Vagina (tissue), 2 donors: ENCODE measurements at places on chromosomes 12 and 14.

- DNase-seq = no peak
These were observed 4.5 kb downstream of the TMEM117 start for GRCh38 chr12:43840338-43840737.

DNA sequence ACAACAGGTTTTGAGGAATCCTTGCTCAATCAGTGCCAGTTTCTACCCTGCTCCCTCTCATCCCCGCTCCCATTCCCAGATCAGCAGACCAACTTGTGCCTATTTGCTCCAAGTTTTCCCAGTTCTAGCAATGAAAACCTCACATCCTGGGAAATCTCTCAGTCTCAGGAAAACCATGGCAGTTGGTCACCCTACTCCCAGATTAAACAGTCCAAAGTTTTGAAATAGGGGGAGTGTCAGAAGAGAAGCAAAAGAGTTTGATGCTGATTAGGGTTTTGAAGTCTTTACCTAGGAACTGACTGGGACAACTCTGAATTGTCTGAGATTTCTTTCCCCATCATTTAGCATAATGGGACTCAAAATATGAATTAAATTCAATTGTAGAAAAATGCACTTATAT, 95.8 kb upstream of the ARID2 start:
- no peak for DNase-seq

GRCh38 chr14:56676042-56676441, 96.4 kb downstream of the TMEM260 start:
- DNase-seq = no peak

- DNase-seq = no peak
These were observed 9.6 kb downstream of the SUSD6 start for GRCh38 chr14:69620981-69621380.

- DNase-seq = no peak
These were observed 122.0 kb downstream of the PCNX1 start for GRCh38 chr14:71029236-71029781.

- no peak for DNase-seq
These were observed 6.4 kb upstream of the CD27 start for GRCh38 chr12:6438345-6438744.

- no peak for DNase-seq
These were observed 128.0 kb downstream of the NUAK1 start for GRCh38 chr12:106010741-106011140.

DNA sequence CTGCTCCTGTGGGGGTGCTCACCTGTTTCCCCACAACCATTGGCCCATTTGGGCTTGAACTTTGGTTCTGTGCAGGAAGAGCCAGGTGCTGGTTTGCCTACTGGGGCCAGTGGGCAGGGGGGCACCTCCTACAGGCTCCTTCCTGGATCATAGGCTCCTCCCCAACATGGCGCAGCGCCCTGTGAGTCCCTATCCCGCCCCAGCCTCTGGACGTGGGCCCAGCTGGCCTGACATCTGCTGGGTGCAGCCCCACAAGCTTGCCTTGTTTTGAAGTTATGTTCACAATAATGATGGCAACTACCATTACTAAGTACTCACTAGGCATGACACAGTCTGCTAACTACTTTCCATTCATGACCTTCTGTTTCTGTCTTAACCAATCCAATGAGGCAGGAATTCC, 147.8 kb downstream of the RBM19 start:
- DNase-seq = no peak

DNA sequence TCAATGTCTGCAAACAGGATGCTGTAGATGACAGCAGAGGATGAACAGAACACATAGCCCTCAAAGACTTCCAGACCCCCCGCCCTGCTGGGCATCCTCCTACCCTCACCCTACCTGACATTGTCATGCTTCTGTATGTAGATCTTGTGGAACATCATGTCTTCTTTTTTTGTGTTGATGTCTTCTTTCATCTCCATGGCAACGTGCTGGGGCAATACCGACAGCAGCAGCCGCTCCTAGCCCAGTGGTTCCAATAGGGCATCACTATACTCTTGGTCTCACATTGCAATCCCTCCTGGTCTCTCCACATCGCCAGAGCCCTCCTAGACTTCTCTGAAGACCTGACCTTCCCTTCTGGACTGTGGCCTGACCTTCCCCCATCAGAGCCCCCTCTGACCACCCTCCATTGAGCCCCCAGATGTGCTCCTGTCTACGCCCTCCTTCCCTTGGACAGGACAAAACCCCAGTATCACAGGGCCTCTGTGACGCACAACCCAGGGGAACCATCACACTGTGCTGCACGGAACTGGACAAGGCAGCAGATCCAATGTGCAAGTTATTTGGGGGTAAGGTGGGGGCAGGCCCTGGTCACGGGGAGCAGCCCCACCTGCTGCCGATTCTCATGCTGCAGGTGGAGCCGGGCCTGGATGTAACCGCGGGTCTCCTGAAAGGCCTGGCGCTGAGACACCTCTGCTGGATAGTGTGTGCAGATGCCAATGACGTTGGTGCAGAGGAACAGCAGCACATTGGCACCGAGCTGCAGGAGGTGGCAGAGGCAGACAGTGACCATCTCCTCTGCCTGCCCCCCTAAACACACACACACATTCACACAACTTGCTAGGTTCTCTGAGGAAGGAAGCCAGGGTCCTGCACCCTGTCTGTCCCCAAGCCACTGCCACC, 11.1 kb downstream of the ADCY6 start:
- DNase-seq = no peak

- no peak for DNase-seq
These were observed 30.6 kb upstream of the TUBA1A start for GRCh38 chr12:49219417-49220026.

DNA sequence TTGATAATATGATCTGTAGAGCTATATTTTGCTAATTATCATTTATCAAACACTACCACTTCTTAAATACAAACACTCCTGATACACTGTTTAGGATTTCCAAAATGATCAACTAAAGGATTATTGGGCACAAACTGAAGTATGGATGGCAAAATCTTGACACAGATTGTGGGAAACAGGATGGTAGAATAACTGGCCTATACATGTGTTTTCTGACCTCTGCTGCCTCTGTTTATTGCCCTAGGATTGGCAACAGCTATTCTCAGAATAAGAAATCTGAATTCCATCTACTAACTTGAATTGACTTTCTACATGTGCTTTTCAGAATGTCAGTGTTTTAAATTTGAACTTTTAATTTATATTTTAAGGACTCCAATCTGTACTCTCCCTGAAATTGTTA, 209.1 kb downstream of the MED13L start:
- no peak for DNase-seq

DNA sequence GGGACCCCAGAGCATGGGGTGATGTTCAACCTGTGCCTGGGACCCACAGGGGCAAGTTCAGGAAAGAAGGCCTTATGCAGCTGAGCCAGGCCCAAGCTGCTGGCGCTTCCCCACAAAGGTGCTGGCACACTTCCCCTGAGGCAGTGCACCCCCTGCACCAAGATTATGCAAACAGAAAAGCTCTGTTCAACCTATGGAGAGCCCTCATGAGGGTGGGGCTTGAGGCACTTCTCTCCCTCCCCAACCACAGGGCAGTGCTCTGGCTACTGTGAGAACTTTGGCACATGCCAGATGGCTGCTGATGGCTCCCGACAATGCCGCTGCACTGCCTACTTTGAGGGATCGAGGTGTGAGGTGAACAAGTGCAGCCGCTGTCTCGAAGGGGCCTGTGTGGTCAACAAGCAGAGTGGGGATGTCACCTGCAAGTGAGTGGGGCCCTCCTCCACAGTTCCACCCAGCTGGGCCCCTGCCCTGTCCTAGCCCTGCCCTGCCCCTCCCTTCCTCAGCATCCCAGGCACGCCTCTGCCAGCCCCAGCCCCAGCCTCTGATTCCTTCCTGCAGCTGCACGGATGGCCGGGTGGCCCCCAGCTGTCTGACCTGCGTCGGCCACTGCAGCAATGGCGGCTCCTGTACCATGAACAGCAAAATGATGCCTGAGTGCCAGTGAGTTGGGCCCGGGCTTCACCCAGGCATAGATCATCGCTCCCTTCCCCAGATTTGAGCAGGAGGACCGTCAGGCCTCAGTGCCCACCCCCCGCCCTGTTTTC, 5.5 kb upstream of the NXPH4 start:
- DNase-seq = no peak

GRCh38 chr14:106037380-106037779, 511.0 kb downstream of the TMEM121 start:
- DNase-seq = no peak

GRCh38 chr12:92446083-92446460, 256.7 kb upstream of the PLEKHG7 start:
- no peak for DNase-seq

DNA sequence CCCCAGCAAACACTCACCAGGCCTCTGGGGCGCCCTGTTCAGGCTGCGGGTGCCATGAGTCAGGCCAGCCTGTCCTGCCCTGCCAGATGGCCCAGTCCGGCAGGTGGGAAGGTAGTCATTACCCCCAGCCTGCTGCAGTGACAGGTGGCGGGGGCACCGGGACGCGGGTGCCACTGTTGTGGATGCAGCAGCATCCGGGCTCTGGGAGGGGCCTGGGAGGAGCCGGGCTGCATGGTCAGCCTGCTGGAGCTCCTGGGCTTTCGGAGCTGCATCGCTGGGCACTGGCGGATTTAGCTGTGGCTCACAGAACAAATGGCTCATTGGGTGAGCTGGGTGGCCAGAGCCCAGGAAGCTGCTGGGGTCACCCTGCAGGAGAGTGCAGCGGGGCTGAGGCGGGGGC, 13.5 kb downstream of the CEP170B start:
- DNase-seq = no peak

GRCh38 chr14:75753696-75754095, 92.7 kb downstream of the TTLL5 start:
- DNase-seq = no peak

DNA sequence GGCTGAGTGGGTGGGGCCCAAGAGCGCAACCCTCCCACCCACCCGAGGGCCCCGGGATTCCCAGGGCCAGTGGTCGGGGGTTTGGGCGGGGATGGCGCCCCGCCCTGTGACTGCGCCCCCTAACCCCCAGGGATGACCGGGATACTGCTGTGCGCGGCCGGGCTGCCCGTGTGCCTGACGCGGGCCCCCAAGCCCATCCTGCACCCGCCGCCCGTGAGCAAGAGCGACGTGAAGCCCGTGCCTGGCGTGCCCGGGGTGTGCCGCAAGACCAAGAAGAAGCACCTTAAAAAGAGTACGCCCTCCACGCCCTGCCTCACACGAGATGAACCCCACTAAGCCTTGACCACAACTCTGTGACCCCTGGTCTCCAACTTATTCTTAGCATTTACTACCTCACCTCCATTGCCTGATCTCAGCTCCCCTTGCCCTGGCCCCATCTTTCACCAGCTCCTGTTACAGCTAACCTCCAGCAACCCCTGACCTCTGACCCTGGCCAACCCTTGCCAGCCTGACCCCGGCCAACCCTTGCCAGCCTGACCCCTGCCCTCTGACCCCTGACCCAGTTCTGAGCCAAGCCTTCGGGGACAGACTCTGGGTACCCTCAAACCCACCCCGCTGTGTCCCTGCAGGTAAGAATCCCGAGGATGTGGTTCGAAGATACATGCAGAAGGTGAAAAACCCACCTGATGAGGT, 37.0 kb downstream of the DTX1 start:
- DNase-seq = no peak

DNA sequence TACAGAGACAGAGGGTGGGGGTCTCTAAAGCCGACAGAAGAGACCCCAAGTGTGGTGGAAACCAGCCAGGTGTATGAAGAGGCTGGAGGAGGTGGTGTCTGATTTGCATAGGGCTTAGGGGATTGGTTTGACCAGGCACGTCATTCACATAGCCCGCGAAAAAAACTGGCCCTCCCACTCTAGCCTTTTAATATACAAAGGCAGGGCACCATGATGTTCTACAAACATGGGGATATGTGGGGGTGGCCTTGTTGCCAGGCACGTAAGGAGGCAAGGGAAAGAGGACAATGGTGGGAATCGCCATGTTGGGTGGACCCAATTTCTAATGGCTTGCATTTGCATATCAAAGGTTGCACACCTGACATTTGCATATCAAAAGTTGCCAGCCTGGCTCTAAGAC, 13.2 kb downstream of the LALBA start:
- DNase-seq = no peak

GRCh38 chr14:50792051-50792477, 38.9 kb downstream of the NIN start:
- DNase-seq = no peak

DNA sequence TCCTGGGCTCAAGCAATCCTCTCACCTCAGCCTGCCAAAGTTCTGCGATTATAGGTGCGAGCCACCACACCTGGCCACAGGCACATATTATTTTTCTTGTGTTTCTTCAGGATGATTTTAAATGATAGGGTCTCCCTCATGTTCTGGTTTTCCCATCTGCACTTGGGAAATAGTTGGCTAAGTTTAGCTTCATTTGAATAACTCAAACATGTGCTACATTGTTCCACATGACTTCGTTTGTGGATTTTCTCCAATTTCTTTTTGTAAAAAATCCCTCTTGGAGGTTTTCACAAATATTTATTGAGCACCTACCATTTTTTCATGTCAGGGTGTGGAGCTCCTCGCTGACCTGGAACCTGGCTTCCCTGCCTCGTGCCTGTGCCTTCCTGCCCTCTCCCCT, 55.2 kb upstream of the GNPNAT1 start:
- no peak for DNase-seq

- DNase-seq = no peak
These were observed 417.5 kb downstream of the LRIG3 start for GRCh38 chr12:58502841-58503240.

DNA sequence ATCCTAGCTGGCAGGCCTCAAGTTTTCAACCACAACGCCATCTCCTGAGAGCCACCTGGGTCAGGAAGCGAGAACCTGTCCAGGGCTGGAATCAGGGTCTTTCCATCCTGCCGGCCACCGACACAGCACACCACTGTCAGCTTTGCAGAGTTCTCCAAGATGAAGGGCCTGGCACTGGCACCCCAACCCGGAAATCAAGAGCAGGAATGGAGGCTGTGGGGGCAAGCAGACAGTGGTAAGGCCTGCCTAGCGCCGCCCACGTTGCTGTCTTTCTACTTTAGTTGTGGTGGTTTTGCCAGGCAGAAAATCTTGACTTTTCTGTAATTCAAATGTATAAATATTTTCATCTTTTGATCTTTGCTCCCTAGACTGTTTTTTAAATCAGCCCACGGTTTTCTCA, 90.7 kb downstream of the ITPK1 start:
- DNase-seq = no peak

DNA sequence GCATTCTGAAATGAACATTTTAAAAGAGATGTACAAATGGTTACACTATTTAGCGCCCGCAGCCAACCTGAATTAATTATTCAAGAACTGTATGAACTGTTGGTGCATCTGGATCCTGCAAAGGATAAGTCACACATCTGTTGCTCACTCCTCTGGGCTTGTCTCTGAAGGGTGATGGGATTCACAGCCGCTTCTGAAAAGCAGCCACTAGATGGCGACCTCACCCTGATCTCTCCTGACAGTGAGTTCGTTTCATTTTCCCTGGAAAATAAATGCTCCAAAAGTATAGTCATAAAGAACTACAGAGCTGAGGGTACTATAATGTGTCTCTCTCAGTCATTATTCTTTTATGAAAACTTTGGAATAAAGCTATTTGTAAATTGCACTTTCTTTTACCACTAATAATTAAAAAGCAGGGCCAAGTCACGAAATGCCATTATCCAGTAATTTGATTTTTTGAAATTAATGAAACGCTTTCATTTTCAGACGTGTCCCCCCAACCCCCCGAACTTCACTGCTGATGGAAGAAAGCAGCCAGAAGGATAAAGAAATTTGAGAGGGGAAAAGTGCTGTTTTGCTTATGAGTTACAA, 789.6 kb downstream of the NRXN3 start:
- no peak for DNase-seq

GRCh38 chr12:120006258-120006975, 17.4 kb downstream of the BICDL1 start:
- DNase-seq = no peak
